ENCODE measurements at places on chromosomes 12 and 14. TPM values are rescaled to one million over a fixed set of nuclear protein-coding genes. Genes with fewer than 3 reads are reported as not detected.

Gene CPNE6
- total RNA-seq: not detected

Gene SLC25A47
- total RNA-seq: not detected

Gene MAP3K9
- 4.7 TPM for total RNA-seq

Gene TMCC3
- 0.21 TPM for total RNA-seq

Gene PLEKHG7
- not detected for total RNA-seq

Gene HDAC7
- total RNA-seq: 168 TPM

Gene ZNF385A
- total RNA-seq: 0.48 TPM

Gene GLT1D1
- total RNA-seq: 0.15 TPM
